ENCODE measurements at places on chromosomes 16 and 17. TPM values are rescaled to one million over a fixed set of nuclear protein-coding genes. Genes with fewer than 3 reads are reported as not detected.

DNA sequence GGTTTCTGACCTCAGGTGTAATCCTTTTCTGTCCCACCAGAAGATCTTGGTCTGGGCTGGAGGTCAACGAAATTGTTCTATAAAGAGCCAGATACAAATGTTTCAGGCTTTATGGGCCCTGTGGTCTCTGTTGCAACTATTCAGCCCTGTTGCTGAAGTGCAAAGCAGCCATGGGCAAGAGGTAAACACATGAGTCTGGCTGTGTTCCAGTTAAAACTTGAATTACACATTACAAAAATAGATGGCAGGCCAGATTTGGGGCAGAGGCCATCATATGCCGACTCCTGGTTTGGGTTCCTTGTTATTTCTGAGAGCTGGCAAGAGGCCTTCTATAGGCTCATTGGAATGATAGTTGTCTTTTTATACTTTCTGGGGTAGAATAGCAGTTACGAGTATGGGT is 114.4 kb downstream of the SDR42E1 start:
- no peak for DNase-seq

GRCh38 chr16:4303973-4304372 is 11.9 kb upstream of the GLIS2 start:
- DNase-seq = no peak

ACE gene
- total RNA-seq = 117 TPM

- no peak for DNase-seq
Observed at GRCh38 chr17:1486802-1487695, 5.4 kb downstream of the MYO1C start.

SLC5A11 gene
- total RNA-seq = 0.29 TPM

FBXW10 gene
- not detected for total RNA-seq

RNF167 gene
- total RNA-seq = 54.7 TPM

DNA sequence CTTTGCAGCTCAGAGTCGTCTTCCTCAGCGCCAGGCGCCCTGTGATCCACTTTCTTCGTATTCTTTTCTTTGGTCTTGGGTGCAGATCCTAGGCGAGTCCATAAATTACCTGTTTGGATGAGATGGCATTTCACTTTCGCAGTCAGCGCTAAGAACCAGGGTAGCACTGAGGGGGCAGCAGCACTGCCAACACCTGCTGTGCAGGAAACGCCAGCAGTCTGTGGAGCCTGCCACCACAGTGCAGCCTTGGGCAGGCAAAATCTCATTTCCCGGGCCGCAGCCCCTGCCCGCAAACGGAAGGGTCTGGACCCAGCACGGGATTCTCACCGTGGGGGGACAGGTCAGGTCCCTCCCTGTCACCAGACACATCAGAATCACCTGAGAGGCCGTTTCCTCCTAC is 12.2 kb upstream of the ITGAE start:
- no peak for DNase-seq

GRCh38 chr16:78605548-78606101 is 506.2 kb downstream of the WWOX start:
- DNase-seq = no peak

KIAA0753 gene
- 19.8 TPM for total RNA-seq

HBA1 gene
- not detected for total RNA-seq

LPO gene
- not detected for total RNA-seq

DNA sequence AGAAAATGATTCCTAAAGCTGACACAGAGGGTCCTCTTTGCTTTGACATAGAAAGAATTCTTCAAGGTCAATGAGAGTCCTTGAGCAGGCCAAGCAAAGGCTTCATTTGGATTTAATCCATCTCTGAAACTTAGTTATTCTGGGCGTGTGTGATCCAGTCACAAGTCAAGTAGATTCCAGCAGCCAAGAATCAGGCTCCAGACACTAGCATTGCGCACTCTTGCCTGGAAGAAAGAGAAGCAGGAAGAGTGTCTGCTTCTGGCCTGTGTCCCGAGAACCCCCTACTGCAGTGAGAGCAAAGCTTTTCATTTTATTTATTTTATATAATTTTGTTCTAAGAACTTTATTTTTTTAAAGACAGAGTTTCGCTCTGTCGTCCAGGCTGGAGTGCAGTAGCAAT is 88.2 kb upstream of the CACNG5 start:
- no peak for DNase-seq

- no peak for DNase-seq
Observed at GRCh38 chr17:42525221-42525620, 10.8 kb upstream of the NAGLU start.

- DNase-seq = no peak
Observed at GRCh38 chr17:27571563-27572352, 59.2 kb upstream of the LGALS9 start.

MPP3 gene
- 3.6 TPM for total RNA-seq

GRCh38 chr17:8150194-8151119 is 1.7 kb downstream of the PER1 start:
- DNase-seq = no peak

- DNase-seq = no peak
Observed at GRCh38 chr16:65225488-65225887, 103.6 kb upstream of the CDH11 start.

- no peak for DNase-seq
Observed at GRCh38 chr16:1771188-1771863, at the start of gene NME3. TSS of gene NME3 (minus strand) at chr16:1771543. CDS start at chr16:1771534, 9 bp downstream.

KRT23 gene
- not detected for total RNA-seq

GRCh38 chr16:30407804-30408534 is 563 bp downstream of the ZNF771 start:
- no peak for DNase-seq

DNA sequence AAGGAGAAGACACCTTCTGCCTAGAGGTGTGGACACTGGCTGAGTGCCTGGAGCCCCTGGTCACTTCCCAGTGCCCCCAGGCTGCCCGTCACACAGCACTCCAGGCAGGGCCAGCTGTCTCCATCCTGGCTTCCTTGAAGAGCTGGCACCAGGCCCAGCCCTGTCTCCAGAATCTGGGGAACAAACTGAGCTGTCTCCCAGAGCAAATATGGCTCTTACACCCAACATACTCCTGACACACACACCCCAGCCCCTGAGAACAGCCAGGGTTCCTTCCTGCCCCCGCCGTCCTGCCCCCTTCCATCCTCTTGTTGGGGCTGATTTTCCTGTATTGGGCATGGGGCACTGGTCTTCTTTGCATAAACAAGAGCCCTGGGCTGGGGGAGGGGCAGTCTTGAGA is 9.1 kb downstream of the NHERF1 start:
- DNase-seq = no peak

- no peak for DNase-seq
Observed at GRCh38 chr16:87198328-87198832, 118.8 kb downstream of the C16orf95 start.

DNA sequence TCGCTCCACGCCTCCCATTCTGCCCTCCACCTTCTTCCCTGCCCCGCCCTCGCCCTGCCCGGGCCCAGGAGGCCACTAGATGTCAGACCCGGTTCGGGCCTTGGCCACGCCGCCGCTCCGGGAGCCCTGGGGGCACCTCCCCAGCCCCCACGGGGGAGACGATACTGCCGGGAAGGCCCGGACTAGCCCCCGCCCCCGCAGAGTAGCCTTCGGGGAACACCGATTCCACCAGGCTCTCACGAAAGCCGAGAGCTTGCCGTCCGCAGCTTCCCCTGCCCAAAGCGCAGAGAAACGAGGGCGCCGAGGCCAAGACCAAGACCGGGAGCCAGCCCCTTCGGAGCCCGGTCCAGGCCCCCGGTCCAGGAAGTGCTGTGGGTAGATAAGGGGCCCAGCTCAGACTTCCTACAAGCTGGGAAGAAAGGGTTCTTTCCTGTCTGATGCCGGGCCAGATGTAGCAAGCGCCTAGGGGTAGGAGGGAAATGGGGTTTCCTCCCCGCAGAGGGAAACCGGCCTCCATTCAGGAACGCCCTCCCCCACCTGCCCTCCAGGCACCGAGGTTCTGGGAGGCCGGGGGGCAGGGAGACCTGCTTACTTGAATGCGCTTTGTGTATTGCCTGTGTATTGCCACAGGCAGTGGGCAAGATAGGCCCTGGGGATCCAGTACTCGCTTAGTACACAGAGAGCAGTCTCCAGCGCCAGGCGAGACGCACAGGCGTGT is 806 bp upstream of the CYB561 start:
- peak; percentile 69 for DNase-seq

DNA sequence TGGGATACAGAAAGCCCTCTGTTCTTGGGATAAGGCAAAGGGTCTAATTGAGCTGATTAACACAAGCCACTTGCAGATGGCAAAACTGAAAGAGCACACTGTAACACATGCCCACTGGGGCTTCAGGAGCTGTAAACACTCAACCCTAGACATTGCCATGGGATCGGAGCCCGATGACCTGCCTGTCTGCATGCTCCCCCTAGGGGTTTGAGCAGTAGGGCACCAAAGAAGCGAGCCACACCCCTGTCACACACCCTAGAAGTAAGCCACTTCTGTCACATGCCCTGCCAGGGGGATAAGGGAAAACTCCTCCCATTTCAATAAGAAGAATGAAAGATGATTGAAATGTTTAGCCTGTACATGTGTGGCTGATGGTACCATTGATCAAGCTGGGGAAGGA is 81.3 kb upstream of the IRX6 start:
- no peak for DNase-seq

DNA sequence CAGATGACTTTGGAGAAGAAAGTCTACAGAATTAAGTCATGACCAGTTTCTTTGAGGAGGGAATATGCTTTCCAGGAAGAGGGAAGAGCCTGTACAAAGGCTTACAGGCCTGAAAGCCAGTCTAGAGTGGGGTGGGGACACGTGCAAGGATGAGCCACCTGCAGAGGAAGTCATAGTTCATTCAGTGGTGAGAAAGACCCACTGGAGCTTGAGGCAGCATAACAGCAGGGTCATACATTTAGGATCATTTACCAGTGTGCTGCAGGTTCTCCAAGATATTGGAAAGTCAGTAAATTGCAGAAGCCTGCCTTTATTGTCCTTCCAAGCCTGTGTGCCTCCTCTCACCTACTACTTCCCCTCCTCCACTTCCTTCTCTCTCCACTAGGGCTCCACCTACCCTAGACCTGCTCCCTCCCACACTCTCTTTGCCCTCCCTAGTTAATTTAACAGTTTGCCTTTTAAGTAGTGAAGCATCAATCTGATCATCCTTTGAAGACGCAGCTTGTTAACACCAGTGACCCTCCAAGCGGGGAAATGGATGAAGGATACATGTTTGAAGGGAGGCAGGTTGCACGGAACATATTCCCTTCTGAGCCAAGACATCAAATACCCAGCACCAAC is 40.2 kb downstream of the CDRT15 start:
- DNase-seq = no peak

UTS2R gene
- total RNA-seq = not detected

DNASE1L2 gene
- 0.82 TPM for total RNA-seq

MYH2 gene
- total RNA-seq = not detected

GRCh38 chr17:46264456-46265198 is 30.3 kb upstream of the LRRC37A start:
- no peak for DNase-seq

DNA sequence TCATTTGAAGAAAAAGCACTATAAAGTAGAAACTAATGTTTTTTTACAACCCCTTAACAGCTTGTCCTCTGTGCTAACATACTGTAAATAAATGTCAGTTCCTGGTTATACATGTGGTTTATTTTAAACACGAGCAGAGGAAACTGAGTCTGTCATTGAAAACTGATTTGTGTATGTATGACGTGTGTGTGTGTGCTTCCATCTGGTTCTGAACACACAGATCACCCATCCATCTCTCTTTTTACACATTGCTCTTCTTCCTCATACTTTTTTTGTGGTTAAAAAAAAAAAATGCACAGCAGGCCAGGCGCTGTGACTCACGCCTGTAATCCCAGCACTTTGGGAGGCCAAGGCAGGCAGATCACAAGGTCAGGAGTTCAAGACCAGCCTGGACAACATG is 49.5 kb downstream of the ZNF423 start:
- no peak for DNase-seq

GRCh38 chr16:88297178-88297720 is 85.5 kb upstream of the ZNF469 start:
- no peak for DNase-seq

DNA sequence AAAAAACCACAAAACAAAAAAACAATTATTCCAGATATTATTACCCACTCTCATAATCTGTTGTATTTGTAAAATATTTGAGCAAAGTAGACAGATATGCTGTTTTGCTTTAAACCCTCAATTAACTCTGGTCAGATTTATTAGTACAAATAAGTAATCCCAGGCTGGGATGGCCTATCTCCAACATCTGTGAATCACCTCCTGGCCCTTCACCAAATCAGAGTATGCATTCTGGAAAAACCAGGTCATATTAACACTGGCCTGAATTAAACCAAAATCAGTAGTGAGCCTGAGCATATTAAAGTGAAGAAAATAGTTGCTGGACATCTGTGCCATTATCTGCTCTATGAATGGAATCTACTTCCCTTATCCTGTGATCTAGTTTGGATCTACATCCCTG is 41.0 kb downstream of the STAT3 start:
- no peak for DNase-seq

DNA sequence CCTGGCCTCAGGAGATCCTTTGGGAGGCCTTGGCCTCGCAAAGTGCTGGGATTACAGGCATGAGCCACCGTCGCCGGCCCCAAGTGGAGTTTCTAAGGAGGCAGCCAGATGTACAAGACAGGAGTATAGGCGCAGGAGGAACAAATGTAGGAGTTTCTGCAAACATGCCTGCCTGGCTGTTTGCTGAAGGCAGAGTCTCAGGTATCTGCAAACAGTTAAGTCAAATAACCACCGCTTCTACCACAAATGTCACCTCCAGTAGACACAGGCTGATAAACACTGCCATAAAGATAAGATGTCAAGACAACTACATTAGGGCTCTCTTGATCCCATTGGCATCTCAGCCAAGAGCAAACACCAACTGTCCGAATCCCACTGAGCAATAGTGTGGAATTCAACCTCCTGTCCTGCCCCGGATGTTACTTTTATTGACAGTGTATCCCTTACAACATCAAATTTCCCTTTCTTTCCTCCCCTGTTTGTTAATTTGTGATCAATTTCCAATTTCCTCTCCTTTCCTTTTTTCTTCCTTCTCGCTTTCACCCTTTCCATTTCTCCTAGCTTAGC is 5.6 kb upstream of the COG1 start:
- DNase-seq = no peak

DNA sequence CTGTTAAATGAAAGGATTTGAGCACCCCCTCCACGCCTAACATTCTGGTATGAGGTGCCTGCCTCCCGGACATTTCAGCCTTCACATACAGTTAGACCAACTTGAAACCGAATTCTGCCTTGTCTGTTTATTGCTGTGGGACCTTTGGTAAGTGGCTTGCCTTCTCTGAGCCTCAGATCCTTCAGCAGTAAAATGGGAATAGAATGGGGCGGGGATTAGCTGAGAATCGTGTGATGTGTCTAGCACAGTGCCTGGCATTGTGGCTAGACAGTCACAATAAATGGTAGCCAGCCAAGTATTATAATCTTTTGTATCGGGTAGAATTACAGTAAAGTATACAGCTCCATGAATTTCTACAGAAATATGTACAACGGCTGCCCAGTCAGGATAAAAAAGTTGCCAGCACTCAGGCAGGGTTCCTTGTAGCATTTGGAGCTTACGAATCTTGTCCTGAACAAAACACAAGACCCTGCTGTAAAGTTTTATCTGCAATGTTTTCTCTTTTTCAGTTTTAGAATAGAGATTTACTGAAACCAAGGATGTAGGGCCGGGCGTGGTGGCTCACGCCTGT is 786 bp downstream of the TMC7 start:
- no peak for DNase-seq

PLXDC1 gene
- not detected for total RNA-seq

- no peak for DNase-seq
Observed at GRCh38 chr17:8861495-8862181, 5.8 kb downstream of the PIK3R6 start.

Measured in glomerular endothelial cell (primary cell).